ENCODE measurements at places on chromosomes 3 and 15.

- DNase-seq: no peak
Observed at GRCh38 chr3:27800261-27800660, 78.1 kb upstream of the EOMES start.

DNA sequence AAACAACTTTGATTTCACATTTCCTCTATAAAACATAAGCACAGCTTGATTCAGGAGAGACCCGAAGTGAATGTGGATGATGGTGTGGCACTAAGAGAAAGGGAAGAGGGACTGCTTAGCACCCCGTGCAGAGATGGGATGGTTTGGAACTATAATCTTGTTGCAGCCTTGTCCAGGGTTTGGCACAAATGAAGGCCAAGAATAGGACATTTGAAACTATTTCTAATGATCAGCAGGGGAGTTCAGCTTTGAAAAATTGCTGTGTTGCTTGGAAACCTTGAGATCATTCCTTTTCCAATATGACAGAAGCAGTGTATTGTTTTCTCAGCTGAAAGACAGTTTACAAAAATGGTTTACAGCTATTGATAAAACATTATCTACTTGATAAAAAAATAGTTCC lies 49.7 kb downstream of the ASB7 start:
- no peak for DNase-seq

DNA sequence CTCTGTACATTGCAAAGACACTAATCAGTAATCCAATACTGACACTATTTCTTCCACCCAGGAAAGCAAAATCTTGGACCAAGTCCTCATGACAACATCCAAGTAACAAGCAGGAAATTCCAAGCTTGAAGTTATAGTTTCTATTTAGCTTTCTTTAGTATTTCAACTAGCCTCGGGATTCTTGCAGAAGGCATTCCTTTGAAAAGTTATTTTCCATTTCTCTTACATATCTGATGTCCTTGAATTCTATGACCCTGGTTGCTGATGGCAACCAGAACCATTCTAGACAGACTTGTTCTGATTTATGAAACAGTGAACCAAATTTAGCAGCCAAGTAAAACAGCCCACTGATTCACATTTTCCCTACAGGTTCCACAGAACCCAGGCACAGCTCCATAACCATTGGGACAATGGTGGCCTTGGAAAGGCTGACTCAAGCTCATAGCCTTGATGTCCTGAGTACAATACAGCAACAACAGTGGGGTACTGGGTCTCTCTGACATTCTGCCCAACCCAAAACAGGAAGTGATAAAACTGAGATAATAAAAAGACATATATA lies 26.5 kb downstream of the P3H2 start:
- no peak for DNase-seq

- no peak for DNase-seq
Observed at GRCh38 chr15:74611341-74611740, 4.3 kb upstream of the CLK3 start.

DNA sequence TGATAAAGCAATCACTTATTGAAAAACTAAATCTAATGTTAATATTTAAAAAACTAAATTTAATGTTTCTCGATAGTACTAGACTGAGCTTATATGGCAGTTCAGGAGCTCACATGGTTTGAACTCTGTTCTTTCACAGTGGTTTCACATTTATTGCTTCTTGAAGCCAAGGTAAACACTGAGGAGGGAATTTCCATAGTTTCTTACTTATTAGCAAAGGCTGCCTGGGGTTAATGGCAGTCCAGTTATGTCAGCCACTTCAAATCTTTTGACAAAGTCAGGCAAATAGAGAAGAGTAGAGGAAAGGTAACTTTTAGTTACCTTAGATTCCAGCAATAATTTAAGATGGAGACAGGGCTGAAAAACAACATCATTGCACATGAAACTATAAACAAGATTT lies 831.5 kb downstream of the ROBO2 start:
- no peak for DNase-seq

DNA sequence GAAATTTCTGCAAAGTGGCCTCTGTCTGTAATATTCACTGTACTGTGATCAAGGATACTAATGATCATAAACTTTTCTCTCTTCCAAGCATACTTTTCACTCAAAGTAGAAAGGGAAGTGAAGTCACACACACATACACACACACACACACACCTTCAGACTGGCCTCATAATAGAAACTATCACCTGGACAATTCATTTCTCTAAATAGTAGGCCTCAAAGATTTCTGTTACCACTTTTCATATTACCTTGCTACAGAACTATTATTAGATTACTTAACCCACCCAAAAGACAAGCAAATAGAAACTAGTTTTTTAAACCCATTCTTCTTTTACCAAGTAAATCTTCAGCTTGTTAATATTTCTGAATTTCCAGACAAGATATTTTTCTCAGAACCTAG lies 12.2 kb downstream of the CPB1 start:
- DNase-seq: no peak

- no peak for DNase-seq
Observed at GRCh38 chr15:66440501-66440900, 53.8 kb downstream of the MAP2K1 start.

DNA sequence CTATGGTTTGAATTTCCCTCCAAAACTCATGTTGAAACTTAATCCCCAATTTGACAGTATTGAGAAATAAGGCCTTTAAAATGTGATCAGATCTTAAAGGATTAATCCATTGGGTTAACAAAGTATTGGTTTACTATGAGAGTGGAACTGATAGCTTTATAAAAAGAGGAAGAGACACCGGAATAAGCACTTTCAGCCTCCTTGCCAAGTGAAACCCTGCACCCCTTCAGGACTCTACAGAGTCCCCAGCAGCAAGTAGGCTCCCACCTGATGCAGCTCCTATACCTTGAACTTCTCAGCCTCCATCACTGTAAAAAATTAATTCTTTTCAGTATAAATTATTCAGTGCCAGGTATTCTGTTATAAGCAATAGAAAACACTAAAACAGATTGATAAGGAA lies 348.3 kb downstream of the CGGBP1 start:
- DNase-seq: no peak

DNA sequence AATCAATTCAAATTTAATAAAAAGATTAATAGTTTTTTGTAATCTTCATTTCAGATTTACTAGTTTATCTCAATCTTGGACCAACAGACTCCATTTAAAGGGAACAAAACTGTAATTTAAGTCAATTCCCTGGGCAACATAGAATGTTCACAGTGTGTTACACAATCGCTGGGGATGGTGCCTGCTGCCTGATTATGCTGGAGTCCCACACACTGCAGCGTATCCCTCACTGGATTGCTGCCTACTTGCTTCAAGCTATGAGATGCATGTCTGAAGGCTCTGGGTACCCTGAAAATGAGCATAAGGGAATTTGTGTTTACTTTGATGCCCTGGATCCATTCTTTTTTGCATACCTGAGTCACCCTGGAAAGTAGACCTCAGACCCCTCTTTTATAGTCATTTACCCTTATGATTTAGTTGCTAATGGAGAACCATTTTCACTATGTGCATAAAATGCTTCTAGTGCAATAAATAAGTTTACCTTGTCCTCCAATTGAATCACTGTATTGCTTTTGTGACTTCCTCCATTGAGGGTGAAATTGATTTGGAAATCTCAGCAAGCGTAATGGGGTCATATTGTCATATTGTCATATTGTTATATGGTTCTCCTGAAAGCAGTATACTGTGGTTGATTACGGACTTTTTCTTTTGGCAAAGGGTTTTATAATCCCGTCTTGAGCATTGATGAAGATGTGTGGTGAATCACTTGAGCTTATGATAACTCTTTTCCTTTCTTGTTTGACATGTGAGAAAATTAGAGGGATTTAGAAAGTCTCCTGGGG lies 35.9 kb downstream of the ITPR1 start:
- DNase-seq: no peak

DNA sequence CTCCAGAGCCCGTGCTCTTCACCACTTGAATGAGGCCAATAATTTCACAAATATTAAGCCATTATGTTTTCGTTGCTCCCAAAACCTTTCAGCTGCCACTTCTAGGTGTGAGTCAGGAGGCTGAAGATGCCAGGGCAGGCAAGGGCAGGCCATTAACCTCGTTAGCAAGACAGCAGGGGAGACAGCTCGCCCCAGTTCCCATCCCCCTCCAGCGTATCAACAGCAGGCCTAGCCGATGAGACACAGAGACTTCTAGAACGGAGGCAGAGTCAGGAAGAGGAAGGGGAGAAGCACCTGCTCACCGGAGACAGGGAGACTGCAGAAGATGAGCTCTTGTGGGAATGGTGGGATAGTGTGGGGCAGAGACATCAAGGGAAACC lies 28.0 kb upstream of the PLA2G4E start:
- no peak for DNase-seq

DNA sequence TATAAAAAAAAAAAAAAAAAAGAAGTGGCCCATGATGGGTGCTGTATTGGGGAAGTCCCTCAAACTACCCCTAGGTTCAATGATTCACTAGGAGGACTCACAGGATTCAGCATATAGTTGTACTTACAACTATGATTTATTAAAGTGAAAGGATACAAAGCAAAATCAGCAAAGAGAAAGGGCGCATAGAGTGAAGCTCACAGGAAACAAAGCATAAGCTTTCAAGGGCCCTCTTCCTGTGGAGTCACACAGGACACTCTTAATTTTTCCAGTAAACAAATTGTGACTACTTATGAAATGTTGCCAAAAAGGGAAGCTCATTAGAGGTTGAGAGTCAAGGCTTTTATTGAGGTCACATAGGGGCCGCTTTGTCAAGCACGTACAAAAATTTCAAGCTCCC lies 153.7 kb upstream of the GAP43 start:
- DNase-seq: no peak

- DNase-seq: no peak
Observed at GRCh38 chr3:51216291-51216690, 168.8 kb upstream of the MANF start.

- no peak for DNase-seq
Observed at GRCh38 chr3:133490468-133491351, 82.8 kb upstream of the CDV3 start.

DNA sequence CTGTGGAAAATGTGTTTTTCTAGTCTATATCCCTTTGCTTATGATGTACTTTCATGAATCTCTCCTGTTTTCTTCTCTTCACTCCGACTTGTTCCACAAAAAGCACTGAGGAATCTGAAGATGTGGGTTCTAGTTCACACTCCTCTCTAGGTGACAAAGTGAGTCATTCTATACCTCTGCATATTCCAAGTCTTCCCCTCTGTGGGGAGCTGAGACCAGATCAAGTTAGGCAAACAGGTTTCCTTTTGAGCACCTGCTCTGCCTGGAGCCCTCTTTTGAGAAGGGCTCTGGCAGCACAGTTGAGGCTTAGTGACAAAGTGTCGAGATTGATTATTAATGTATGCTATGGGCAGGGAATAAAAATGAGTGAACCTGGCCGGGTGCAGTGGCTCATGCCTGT lies 82.4 kb upstream of the VGLL4 start:
- no peak for DNase-seq

- no peak for DNase-seq
Observed at GRCh38 chr3:147417551-147418295, 8.6 kb downstream of the ZIC1 start.

DNA sequence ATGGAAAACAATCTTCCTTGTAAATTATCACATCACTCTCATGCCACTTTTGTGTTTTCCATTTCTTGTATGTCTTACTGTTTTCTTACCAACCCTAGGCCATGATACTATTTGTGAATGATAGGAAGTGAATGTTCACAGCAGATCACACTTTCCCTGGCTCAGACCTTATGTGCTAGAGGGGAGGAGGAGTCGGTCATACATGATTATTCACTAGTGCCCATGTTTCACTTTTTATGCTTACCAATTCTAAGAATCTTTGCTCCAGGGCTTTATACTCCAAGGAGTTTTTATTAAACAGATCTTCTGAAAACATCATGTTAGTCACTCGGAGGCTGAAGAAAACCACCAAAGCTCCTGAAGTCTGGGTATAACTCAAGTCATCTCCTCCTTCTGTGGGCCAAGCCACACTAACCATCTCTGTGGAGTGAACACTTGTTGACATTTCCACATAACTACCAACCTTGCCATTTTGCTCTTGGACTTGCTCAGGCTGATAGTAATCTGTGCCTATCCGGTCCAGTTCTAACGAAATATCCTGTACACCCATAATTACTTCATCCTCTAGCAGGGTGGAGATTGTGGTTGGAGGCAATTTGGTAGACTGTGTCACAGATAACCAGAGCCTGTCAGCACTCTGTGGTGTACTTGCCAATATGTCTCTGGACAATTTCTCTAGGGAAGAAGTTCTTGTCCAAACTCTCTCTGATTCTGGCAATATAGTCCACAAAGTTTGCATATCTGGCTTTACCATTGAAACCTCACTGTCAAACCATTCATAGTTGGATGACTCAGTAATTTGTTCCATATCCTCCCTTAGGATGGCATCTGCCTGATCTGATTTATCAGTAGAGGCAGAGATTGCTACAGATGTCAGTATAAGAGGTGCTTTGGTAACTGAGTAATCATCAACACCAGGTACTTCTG lies 76.8 kb downstream of the IMPG2 start:
- no peak for DNase-seq

DNA sequence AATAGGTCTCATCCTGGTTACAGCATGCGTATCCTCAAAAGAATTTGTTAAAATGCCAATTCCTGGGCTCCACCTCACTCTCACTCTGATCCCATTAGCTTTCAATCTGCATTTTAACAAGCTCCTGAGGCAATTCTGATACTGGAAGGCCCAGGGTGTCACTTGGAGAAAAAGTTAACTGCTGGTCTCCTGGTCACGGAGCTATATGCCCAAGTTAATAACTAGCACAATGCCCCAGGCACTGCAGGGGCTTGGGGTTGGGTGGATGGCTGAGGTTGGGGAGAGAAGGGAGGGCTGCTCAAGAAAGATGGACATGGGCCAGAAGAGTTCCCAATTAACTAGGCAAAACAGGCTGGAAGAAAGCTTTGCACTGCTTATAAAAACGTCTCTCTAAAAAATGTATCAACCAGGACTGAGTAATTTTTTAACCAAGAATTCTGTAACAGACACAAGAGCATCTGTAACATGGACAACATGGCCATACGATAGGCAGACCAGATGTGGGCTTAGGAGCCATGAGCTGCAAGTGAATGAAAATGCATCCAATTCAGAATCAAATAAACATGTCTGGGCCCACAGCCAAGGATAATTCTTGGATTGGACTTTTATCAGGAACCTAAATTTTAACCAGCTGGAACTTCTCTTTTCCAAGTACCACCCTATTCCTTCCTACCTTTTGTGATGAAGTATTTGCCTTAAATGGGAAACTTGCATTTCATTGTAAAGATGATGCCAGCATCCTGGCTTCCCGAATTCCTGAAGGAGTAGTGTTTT lies 4.2 kb downstream of the IL17RD start:
- no peak for DNase-seq

- DNase-seq: no peak
Observed at GRCh38 chr15:90190606-90191343, 10.4 kb upstream of the SEMA4B start.

DNA sequence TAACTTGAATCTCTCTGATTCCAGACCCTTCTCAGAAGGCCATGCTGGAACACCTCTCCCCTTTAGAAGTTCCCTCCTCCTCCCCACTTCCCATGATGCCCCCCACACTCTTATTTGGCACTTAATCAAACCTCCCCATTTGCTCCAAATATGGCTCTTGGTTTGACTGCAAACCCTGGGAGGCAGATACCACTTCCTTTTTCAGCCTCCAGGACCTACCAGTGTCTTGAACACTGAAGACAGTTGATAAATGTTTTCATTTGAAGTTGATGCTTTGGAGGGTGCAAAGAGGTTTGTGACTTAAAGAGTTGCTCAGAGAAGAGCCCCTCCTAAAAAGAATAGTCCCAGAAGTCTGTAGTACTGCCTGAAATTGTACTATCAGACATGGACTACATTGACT lies 61.5 kb downstream of the SEMA5B start:
- no peak for DNase-seq

GRCh38 chr3:113086560-113087461 lies 96.0 kb downstream of the GTPBP8 start:
- DNase-seq: no peak

- no peak for DNase-seq
Observed at GRCh38 chr3:182636646-182637045, 156.7 kb upstream of the ATP11B start.

All from stimulated activated CD4-positive, alpha-beta T cell treated with anti-CD3 and anti-CD28 coated beads, Interleukin-1b, Interleukin-23, amount 100 ng/mL, for 1 hour (primary cell).